Heart left ventricle (tissue), 16 donors: ENCODE measurements at places on chromosomes 13 and 19.

GRCh38 chr19:21508198-21508597 lies 2.8 kb downstream of the ZNF429 start:
- DNase-seq: no peak

- DNase-seq: no peak
These were observed 52.7 kb downstream of the COL4A1 start for GRCh38 chr13:110254151-110254679.

DNA sequence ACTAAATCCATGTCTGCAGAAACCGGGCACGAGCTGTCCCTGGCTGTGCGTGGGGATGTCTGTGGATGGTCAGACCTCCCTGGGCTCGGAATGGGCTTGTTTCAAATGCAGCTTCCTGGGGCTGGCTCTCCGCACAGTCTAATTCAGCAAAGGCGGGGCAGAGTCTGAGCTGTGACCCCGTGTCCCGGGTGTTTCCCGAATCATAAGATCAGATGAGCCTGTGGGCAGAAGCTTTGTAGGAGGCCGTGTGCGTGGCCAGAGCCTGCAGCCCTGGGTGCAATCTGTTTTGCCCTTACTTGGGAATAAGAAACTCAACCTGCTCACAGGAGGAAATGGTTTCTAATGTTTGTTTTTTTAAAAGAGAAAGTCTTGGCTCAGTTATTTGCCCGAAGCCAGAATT lies 13.9 kb upstream of the GNA11 start:
- DNase-seq: no peak

DNA sequence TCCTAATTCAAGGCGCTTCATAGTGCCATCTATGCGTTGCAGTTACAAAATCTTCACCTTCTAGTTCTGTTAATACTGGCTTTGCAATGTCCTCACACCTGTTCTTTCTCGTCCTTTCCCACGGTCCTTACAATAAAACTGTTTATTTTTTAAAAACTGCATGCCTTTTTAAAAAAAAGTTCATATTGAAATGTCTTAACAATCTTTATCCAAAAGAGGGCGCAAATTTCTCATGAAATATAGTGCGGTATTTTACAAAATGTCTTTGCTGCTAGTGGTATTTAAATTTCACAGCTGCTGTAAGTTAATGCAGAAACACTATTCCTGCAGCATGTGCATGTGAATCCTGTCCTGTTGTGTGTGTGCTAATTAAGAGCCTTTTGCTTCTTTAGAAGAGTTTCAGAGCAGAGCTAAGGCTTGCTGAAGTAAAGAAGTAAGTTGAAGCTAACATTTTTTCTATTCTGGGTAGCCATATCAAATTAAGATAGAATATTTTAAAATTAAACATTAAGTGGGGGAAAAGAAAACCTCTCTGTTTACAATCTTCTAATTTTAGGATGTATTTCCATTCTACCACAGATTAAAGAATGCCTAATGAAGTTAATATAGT lies 15.8 kb upstream of the CLDN10 start:
- no peak for DNase-seq

DNA sequence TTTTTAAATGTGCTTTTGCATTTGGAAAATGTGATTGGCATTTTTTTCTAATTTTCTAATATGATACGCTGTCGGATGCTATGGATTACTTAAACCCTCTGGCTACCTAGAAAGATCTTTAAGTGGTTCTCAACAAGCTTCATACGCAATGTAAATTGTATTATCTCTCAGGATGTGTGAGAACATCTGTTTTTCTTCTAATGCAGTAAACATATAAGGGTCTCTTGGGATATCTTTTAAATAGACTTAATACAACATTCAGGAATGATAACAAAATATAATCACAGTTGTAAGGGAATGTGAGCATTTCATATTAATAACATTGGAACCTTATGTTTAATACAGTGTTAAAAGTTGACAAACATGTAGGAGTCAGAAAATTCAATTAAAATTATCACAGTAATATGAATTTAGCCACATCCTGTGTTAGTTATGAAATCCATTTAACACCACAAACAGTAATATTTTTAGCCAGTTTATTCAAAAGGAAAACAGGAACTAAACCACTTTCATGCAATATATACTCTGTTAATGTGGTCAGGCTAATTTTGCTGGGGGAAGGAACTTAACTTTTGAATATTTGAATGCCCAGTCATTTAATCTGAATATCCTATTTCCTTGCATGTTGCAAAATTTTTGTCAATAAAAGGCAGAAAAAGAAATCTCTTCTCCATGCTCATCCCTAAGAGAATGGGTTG lies 15.0 kb upstream of the ALOX5AP start:
- DNase-seq: no peak

DNA sequence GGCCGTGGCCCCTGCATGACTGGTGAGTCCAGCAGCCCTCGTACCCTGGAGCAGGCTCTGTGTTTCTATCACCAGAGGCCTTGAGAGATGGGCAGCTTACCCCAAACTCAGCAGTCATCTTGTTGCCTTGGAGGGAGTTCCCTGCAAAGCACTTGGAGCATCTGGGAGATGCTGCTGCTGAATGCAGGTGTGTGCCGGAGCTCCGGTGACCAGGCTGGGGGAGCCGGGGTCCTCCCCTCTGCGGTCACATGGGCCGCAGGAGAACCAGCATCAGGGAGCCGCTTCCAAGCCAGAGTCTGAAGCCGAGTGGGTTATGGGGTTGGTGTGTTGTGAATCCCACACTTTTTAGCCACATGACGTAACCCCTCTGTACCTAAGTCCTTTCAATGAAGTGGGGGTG lies 82.8 kb downstream of the TEX29 start:
- DNase-seq: no peak

DNA sequence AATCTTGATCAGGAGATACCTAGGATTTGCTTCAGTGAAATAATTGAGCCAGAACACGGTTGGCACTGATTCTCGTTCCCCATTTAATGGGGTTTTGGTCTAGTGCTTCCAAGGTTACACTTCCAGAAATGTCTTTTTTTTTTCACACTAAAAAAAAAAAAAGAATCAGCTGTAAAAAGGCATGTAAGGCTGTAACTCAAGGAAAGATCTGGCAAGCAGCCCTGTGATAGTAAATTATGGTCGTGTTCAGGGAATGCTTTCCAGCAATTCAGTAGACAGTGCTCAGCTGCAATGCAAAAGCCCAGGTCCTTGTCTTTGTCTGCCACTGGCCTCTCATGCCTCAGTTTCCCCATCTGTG lies 27.2 kb upstream of the NDUFS7 start:
- DNase-seq: no peak

DNA sequence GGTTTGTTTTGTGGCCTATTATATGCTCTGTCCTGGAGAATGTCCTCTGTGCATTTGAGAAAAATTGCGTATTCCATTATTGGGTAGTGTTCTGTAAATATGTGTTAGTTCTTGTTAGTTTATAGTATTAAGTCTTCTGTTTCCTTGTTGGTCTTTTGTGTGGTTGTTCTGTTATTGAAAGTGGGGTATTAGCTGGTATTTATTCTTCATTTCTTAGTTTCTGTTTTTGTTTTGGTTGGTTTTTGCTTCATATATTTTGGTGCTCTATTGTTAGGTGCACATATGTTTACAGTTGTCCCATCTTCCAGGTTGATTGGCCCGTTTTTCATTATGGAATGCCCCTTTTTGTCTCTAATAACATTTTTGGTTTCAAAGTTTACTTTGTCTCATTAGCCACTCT lies 77.3 kb downstream of the DNAJC15 start:
- no peak for DNase-seq

GRCh38 chr19:39828654-39829032 lies 5.3 kb downstream of the DYRK1B start:
- no peak for DNase-seq

GRCh38 chr13:42497798-42498197 lies 76.2 kb upstream of the TNFSF11 start:
- DNase-seq: no peak

- no peak for DNase-seq
These were observed 530.0 kb downstream of the PCDH9 start for GRCh38 chr13:66700117-66700601.

- no peak for DNase-seq
These were observed 739.1 kb downstream of the GPC5 start for GRCh38 chr13:92137520-92137919.

DNA sequence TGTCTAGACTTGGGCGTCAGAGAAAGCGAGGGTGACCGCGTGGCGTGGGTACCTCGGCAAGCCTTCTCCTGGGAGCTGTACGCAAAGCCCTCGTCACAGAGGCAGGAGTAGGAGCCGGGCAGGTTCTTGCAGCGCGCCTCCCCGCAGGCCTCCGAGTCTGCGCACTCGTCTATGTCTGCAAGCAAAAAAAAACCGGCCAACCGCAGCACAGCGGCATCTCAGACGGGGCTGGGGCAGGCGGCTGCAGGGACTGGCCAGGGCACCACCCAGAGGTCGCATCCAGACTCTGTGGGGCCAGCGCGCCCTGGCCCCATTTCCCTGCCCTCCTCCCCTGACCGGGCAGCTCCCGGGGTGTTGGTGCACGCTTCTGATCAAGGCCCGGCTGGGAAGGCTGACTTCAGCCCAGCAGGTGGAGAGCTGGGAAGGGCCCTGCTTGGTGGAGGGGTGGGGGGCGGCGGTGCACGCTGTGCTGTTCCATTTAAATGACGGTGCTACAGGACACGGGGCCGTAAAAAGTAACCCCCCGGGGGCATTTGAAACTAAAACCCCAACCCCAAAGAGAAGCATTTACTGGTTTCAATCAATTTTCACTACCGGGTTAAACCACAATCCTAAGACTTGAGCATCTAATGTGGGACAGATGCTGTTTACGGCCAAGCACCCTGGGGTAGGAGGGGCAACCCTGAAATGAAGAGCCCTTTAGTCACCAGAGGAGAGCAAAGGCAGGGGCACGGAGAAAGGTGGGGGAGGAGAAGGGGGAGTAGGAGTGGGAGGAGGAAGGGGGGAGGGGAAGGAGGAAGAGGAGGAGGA lies 28.2 kb downstream of the GAS6 start:
- peak; percentile 60 for DNase-seq

DNA sequence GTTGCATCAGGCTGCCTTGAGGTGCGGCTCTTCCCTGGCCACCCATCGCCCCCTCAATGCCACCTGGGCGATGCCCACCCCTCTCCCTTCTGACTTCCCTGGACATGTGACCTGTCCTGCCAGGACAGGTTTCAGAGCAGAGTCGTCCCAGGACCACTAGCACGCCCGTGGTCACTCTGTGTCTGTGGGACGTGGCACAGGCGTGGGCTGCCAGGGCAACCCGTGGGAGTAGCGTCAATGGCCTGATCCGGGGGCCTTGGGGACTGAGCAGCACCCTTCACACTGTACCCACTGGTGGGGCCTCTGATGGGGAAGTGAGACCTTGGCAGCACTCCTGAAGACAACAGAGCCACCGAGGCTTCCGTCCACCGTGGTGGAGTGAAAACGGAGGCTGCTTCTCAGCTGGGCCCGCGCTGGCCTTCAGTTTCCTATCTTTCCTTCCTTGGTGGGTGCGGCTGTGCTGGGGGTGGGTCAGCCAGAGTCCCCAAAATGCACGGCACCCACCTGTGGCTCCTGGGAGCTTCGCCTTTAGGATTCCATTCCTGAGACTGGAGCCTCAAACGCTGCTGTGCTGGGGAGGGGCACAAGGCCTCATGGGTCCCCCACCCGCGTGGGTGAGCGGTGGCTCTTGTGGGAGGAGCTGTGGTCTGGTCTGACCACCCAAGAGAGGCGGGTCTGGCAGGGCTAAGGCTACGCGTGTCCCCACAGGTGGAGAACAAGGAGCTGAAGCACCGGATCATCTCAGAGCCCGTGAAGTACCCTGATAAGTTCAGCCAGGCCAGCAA lies 26.7 kb upstream of the TMEM255B start:
- DNase-seq: no peak

- no peak for DNase-seq
These were observed 1.5 kb upstream of the MED25 start for GRCh38 chr19:49816590-49816989.

GRCh38 chr19:47143322-47144073 lies 12.9 kb downstream of the SAE1 start:
- no peak for DNase-seq

GRCh38 chr13:73967397-73968165 lies 166.6 kb downstream of the KLF12 start:
- DNase-seq: no peak

DNA sequence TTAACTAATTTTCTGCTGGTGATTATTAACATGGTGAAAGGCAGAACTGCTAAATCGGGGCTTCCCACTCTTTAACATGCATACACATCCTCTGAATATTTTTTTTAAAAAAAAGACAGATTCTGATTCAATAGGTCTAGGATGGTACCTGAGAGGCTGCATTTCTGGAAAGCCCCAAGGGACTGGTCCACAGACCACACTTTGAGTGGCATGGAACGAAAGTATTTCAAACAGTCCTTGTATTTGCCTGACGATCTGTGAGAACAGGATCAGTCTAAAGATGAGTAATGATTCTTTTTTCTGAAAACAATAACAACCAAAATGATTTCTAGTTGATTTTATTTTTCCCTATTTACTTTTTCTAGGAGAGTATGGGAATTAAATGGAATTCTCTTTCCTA lies 16.7 kb upstream of the SPART start:
- no peak for DNase-seq

- no peak for DNase-seq
These were observed 99.7 kb downstream of the STARD13 start for GRCh38 chr13:33185853-33186252.
